Left ventricle myocardium inferior (tissue), 1 donor: ENCODE measurements at places on chromosomes 11 and 22. TPM values are rescaled to one million over a fixed set of nuclear protein-coding genes. Genes with fewer than 3 reads are reported as not detected.

SORL1 gene
- 7.1 TPM for total RNA-seq

RAPSN gene
- total RNA-seq: 2.2 TPM

GRCh38 chr22:33842006-33842354 is 78.3 kb downstream of the LARGE1 start:
- no peak for DNase-seq

- no peak for DNase-seq
Measured at GRCh38 chr11:80167766-80168165, 726.9 kb upstream of the TENM4 start.

DNA sequence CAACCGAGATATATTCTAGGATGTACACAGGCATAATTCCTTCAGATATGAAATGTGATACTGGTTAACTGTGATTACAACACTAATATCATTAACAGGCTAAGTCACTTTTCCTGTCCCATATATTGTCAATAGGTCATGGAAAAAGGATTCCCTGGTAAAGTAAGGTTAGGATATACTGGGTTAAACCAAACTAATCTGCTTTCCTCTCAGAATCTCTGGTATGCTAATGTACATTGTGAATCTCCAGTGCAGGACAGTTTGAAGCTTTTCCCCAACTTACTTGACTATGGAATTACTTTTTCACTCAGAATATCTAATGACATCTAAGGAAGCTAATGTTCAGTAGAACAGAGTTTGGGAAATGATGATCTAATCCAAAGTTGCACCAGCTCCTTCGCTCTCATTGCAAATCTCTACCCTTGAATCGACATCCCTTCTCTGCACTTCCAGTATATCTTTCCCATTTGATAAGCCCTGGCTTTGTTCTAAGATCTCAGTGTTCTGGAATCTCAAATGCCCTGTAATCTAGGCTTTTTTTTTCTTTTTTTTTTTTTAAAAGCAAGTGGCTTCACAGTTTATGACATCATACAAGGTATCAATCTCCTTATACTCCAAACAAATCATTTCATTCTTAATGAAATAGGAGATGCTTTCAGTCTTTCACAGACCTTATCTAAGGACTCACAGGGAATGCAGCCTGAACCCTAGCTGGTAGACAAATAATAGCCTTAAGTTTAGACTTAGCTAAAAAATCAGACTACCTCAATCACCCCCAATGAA is 43.8 kb downstream of the COPB1 start:
- DNase-seq: no peak

- DNase-seq: peak; percentile 3
Measured at GRCh38 chr11:72740060-72740424, 12.2 kb downstream of the ARAP1 start.

- peak; percentile 87 for DNase-seq
Measured at GRCh38 chr11:117885777-117886176, 9.3 kb upstream of the FXYD6 start.

- no peak for DNase-seq
Measured at GRCh38 chr11:1197886-1198560, 24.8 kb upstream of the MUC5B start.

IL18 gene
- total RNA-seq: 1.6 TPM

BEST1 gene
- total RNA-seq: 0.58 TPM

SLC29A2 gene
- 14.6 TPM for total RNA-seq

TAF10 gene
- total RNA-seq: 106 TPM

DYNC2H1 gene
- total RNA-seq: 5.4 TPM

- peak; percentile 10 for DNase-seq
Measured at GRCh38 chr11:1506981-1507380, 20.4 kb upstream of the MOB2 start.
